NCI-H1105 (cell line): ENCODE measurements at places on chromosomes 5 and 9.

DNA sequence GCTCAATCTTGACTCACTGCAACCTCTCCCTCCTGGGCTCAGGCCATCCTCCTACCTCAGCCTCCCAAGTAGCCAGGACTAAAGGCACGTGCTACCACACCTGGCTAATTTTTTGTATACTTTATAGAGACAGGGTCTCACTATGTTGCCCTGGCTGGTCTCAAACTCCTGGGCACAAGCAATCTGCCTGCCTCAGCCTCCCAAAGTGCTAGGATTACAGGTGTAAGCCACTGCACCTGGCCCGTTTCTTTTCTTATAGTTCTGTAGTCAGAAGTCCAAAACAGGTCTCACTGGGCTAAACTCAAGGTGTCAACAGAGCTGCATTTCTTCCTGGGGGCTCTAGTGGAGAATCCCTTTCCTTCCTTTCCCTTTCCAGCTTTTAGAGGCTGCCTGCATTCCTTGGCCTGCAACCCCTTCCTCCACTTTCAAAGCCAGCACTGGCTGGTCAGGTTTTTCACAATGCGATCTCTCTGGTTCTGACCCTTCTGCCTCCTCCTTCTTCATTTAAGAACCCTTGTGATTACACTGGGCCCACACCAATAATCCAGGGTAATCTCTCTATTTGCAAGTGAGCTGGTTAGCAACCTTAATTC lies 16.3 kb downstream of the IRF1 start:
- no peak for DNase-seq

GRCh38 chr5:91499943-91500531 lies 116.9 kb upstream of the ARRDC3 start:
- DNase-seq: no peak

- DNase-seq: no peak
Measured at GRCh38 chr5:138110266-138110963, 26.6 kb downstream of the WNT8A start.

DNA sequence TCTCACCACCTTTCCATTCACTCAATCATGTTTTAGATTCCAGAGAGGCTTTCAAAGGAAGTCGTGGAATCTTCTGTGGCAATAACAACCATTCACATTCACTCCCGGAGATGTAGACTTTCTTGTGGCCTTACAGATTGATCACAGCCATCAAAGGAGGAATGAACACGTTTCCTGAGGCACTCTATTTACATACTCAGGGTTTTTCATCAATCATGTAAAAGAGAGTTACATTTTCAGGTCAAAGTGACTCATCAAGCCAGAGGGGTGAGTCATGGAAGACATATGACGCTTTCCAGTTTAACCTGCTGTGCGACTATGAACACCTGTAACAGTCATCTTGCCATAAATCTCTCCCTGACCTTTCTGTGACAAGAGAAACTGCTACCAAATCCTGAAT lies 39.3 kb upstream of the RAD23B start:
- DNase-seq: no peak

DNA sequence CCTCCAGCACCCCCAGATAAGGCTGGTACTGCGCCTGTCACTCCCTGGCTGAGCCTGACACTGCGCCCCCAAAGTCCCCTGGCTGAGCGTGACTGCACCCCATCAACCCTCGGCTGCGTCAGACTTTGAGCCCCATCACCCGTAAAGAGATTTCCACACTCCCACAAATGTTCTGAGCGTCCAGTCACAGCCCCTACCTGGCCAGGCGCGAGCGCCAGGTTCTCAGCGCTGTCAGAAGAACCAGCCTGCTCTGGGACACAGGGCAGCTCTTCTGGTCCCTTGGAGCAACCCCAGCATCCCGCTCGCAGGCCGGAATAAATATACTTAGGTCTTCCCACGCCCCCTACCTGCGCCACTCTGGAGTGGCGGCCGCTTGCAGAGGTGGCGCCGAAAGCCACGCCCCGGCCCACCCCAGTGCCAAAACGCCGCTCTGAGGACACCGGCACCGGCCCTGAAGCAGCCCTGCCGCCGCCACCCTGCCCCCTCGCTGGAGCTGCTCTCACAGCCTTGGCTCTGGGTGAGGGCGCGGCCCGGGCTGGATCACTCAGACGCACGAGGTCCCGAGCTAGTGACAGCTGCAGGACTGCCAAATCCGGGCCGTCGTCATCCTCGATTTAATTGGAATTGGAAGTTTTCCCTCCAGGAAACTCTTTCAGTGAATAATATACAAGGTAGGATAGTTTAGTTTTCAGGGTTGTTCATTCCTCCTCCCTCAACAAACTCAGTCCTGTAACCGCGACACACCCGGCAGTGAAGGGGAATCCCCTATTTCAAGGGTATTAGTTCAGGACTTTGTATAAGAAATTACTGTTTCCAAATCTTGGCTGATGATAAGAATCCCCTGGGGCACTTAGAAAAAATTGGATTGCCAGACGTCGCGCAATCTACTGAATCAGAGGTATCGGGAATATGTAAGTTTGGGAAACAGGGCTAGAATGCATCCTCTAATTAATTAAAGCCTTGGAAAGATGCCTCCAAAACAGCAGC lies 1.2 kb upstream of the CEMIP2 start:
- DNase-seq: peak; percentile 81

DNA sequence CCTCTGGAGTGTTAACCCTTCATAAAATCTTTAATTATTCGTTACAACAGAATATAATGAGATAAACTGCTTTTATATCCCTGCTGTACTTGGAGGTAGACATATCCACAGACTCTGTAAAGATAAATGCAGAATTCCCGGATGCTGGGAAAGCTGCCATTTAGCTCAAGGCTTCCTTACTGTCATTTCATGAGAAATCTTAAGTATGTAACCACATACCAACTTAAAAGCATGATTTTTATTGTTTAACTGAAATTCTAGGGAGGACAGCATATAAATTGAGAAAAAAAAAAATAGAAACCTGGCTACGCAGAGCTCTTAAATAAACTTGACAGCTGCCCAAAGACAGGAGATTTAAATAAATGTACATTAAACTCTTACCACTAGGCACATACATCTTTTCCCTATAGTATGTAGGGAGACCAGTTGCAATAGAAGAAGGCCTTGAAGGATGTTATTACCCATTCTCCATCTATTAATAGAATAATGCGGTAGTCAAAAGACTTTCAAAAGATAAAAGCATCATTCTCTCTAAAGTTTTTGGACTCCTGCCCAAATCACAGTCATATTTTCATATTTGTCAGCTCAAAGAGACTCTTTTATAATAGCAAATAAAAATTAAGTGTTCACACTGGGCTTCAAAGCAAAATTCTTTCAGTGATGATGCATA lies 373.8 kb downstream of the NDUFS4 start:
- no peak for DNase-seq

DNA sequence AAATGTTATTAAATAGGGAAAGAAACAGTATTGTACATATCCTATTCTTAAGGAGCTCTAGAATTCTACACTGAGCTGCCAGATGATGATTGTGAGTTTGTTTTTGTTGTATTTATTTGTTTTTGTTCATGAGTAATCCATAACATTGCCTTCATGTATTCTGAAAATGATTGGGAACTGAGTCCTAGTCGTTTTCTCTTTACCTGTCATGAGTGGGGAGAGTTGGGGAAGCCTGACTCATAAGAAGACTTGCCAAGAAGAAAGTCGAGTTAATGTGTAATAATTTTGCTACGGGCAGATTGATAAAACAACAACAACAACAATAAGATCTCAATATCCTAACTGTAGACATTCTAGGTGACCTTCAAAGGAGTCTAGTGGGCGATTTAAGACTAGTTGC lies 103.8 kb downstream of the ANKRD55 start:
- DNase-seq: no peak

- no peak for DNase-seq
Measured at GRCh38 chr5:136062366-136063274, 33.8 kb downstream of the TGFBI start.

DNA sequence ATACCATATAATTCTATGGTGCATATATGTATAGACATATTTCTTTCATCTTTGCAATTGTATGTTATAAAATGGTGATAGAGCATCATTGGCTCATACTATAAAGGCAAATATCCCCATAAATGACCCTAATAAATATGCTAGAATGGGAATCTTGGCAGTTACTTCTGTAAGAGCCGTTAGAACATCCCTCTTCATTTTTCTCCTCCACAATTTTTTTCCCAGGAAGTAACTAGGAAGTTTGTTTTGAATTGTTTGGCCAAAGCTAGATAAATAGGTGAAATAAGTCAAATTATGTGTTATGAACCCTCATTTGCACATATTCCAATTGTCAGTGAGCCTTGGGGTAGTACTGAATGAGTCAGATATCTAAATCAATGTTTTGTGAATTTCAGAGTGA lies 209.9 kb downstream of the ADAMTSL1 start:
- no peak for DNase-seq

DNA sequence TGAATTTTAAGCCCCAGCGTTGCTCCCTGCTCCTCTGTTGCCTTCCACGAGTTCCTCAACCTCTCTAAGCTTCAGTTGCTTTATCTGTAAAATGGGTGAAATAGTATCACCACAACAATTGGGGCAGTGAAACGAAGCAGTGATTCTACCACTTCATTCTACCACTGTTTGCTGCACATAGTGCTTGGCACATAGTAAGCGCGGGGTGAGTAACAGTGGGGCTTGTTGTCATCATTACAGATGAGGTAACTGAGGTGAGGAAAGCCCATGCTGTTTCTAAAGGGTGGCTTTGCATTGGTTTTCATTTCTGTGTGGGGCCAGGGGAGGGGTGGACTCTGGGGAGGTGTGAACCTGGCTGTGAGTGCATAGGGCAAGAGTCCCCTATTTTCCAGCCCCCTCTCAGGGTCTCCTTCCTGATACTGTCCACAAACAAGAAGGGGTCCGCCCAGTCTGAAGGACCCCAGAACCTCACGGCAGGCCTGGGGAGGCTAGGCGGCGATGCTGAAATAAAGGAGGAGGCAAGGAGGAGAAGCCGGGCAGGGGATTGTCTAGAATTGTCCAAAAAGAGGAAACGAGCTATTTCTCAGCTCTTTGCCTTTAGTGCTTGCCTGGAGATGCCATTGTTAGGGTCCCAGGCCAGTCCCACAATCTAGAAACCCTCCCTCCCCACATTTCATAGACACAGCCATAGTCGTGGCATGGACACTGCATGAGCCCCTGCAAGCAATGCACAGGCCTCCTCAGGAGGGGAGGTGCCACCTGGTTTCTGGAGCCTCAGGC lies 65.6 kb downstream of the IL6ST start:
- no peak for DNase-seq

DNA sequence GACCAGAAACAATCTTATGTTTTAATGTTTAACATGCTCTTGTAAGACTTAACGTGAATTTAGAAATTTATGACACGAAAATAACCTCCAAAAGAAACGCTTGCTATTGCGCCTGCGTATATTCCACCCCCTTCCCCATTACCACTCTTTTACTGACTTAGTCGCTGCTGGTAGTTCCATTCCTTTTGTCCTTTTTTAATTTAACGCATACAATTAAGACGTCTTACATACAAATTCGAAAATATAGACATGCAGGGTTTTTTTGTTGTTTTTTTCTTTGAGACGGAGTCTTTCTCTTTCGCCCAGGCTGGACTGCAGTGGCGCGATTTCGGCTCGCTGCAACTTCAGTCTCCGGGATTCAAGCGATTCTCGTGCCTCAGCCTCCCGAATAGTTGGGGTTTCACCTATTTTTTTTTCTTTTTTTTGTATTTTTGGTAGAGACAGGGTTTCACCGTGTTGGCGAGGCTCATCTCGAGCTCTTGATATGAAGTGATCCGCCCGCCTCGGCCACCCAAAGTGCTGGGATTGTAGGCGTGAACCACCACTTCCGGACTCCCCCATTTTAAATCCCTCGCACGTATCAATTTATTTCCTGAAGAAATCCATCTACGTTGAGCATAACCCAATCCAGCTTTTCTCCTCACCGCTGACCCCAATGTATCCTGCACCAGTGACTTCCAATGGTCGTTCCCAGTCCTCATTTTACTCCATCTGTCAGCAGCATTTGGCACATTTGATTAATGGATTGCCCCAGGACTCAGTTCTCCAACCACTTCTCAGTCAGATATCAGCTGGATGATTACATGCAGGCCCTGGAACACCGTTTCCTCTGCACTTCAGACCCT lies 684 bp upstream of the MED7 start:
- DNase-seq: no peak

- DNase-seq: no peak
Measured at GRCh38 chr5:23332650-23333251, 174.7 kb upstream of the PRDM9 start.

- peak; percentile 8 for DNase-seq
Measured at GRCh38 chr5:132190161-132190817, 37.4 kb downstream of the P4HA2 start.

DNA sequence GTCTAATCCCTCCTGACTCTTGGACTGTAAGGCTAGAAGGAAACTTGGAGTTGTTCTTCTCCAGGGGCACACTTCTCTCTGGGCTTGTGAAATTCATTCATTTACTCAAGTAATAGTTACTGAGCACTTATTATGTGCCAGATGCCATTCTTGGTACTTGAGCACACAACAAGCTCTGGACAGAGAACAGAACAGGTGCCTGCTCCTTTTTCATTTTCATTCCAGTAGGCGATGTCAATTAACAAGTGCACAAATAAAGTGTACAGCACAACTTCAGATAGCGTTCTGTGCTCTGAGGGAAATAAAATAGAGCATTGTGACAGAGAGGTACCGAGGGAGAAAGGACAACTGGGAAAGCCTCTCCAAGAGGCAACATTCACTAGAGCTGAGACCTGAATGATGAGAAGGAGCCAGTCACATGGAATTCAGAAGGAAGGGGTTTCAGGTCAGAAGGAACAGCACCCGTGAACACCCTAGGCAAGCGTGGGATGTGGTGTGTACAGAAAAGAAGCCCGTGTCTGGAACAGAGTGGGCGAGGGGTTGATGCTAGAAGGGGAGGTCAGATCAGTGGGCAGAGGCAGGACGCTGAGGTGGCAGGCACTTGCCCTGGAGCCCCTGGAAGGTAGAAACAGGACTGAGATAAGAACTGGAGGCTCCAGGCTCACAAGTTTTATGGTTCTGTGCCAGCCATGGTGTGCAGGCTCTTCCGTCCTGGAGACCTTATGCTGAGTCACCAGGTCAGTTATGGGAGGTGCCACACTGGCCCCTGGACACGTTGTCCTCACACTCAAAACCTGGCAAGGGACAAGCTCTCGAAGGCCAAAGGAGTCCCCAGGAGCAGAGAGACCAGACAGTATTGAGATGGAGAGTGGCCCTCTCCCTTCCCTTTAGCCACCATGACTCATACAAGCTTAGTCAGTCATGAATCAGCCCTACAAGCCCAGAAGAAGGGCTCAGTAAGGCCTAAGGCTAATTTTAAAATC lies 7.2 kb upstream of the ABLIM3 start:
- no peak for DNase-seq

DNA sequence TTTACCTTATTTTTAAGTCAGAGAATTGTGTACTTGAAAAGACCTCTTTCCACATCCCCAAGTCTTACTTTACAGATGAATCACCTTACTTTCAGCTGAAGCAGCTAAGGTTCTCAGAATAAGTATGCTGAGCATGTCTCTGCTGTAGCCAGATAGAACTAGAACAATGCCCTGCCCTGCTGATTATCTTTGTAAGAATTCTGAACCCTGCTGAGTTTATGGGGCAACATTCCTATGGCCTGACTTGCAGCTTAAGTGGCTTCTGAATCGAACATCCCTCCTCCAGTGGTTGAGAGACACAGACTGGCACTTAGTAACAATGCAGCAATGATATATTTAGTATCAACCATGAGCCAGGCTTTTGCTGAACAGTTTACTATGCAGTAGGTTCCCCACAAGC lies 592.0 kb upstream of the WWC1 start:
- no peak for DNase-seq

- no peak for DNase-seq
Measured at GRCh38 chr5:132110930-132111329, 37.3 kb downstream of the CSF2 start.

GRCh38 chr5:58048954-58049353 lies 410.9 kb downstream of the PLK2 start:
- no peak for DNase-seq

GRCh38 chr5:119028575-119028974 lies 40.2 kb upstream of the DTWD2 start:
- DNase-seq: no peak
